ENCODE measurements at places on chromosomes 2 and 18.
A peak's percentile ranks its signal among the peaks of the same experiment; 100 is the strongest.

DNA sequence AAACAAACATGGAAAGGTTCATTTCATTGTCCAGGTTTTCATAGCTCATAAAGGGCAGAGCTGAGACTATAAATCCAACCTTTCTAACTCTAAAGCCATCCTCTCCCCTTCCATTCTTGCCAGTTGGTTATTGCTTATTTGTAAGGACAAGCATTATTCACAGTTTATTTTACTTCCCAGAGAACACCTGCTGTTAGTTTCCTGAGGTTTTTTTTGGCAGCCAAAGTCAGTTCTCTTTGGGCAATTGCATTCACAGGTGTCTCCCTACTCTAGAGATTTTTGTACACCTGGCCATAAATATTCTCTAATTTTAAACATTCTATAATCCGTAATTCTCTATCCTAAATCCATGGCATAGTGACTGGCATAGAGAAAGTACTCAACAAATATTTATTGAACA lies 87.3 kb upstream of the SPHKAP start:
- DNase-seq = no peak

DNA sequence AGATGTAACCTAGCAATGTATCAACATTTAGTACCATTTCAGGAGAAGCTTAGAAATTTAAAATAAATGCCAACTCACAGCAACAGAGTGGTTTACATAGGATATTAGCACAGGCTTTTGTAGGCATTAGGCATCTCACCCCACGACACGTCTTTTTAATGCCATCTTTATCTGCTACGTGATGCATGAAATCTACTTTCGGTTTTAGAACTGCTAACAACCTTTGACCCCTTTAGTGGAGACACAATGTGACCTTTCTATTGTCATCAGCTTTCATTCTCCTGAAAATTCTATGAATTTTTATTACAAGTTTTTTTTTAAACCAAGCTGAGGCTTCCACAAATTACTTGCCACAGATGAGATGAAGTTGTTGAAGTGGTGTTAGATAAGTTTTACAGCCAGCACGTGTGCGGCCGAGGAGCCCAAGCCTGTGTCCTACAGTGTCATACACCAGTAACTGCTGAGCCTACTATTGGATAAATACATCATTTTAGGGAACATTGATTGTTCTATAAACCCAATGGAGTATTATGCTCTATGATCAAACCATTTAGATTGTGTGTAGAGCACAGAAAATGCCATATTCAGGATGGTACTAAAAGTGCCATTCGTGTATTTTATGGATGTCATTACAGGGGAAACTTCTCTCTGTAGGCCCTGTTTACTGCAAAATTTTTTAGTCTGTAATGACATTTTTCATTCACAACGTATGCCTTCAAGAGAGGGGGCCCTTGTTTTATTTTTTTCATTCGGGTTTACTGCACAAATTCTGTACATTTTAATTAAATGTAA lies 151.6 kb downstream of the PTGR3 start:
- DNase-seq = no peak

GRCh38 chr2:27154488-27154887 lies 5.7 kb downstream of the TCF23 start:
- no peak for DNase-seq

- DNase-seq = no peak
Observed at GRCh38 chr2:129802290-129802689, 177.2 kb upstream of the RAB6C start.

DNA sequence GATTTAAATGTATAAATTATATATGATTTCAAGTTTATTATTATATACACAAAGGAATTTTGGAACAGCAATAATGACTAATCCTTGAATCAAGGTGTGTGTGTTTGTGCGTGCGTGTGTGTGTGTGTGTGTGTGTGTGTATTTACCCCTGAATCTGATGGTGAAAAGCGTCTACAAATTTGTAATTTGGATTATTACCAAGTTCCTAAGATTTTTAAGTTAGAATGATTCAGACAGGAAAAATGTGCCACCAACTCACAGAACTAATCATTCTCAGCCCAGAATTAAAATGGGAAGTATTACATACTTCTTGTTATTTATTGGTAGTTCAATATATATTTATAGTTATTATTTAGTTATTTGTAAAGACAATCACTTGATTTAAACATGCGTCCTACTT lies 12.3 kb downstream of the CALCRL start:
- no peak for DNase-seq

DNA sequence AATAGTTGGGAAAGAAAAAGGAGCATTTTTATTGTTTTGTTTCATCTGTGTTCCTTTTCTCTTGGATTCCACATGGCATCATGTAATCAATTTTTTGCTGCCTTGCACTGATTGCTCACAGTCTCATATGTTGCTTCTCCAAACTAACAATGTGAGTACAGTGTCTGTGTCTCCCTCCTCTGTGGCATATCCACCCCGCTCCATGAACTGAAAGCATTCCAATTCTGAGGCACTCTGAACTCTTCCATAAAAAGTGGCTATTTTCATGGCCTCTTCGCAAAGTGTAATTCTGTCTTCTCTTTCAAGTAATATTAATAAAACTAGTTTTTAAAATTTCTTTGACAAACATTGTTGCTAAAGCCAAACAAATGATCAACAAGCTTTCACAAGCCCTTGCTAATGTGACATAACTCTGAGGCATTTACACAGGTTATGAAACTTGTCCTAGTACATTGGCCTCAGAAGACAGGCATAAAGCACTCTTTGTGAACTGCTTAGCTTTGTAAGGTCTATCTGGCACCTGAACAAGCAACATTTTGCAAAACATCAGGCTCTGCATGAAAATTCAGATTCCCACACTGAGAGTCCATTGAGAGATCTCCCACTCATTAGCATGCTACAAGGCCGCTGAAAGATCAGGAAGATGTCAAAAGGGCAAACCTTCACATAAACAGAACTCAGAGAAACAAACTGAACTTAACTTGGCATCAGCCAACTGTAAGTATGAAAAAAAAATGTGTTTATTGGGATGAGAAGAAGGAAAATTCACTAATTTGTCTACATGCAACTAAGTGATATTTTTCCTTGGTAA lies 33.0 kb downstream of the GPR75 start:
- DNase-seq = peak; percentile 81

DNA sequence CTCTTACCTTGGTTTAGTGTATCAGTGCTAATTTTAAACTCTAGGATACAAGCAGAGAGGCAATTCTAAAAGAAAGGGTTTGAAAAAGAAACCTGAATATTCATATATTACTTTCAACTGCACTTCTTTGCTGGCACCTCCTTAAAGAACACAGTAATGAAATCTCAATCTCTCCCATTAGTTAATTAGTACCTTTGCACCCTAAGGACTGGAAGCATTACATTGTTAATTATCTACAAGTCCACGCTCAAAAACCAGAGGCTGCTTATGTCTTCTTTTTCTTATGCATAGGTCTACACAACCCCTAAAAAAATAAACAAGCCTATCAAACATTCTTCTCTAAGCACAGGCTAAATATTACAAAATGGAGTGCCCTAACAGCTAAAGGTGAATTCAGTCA lies 20.2 kb downstream of the EPHA4 start:
- no peak for DNase-seq

- DNase-seq = no peak
Observed at GRCh38 chr18:8947566-8947965, 154.9 kb upstream of the NDUFV2 start.

Measured in mammary epithelial cell (primary cell).